HT1080 (cell line): ENCODE measurements at places on chromosomes 13 and 19. TPM values are rescaled to one million over a fixed set of nuclear protein-coding genes. Genes with fewer than 3 reads are reported as not detected.

SMAD9 gene
- 2.1 and 2.8 TPM in 2 replicates for total RNA-seq

NXNL1 gene
- total RNA-seq: not detected in 2 replicates

DNA sequence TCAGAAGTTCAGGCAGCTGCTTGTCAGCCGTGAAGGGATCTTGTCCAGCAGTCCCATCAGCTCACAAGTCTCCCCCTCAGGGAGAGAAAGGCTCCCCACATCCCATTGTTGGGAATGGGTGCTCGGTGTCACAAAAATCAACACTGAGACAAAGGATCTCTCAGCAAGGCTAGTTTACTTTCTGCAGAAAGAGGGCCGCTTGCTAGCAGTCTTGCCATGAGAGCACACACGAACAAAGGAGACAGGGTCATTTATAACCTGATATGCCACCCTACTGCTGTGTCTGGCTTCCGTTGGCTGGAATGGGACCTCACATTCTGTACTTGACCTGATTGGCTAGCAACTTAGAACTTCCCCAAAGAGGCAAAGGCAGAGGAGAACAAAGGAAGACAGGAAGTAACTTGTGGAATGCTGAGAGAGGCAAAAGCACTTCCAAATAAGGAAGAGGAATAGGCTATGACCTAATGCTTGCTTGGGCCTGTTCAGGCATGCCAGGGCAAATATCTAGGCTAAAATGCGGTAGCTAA lies 8.7 kb upstream of the IGFL3 start:
- DNase-seq: peak; percentile 99

- no peak for DNase-seq
These were observed 9.9 kb downstream of the FCHO1 start for GRCh38 chr19:17761148-17761547.

DNA sequence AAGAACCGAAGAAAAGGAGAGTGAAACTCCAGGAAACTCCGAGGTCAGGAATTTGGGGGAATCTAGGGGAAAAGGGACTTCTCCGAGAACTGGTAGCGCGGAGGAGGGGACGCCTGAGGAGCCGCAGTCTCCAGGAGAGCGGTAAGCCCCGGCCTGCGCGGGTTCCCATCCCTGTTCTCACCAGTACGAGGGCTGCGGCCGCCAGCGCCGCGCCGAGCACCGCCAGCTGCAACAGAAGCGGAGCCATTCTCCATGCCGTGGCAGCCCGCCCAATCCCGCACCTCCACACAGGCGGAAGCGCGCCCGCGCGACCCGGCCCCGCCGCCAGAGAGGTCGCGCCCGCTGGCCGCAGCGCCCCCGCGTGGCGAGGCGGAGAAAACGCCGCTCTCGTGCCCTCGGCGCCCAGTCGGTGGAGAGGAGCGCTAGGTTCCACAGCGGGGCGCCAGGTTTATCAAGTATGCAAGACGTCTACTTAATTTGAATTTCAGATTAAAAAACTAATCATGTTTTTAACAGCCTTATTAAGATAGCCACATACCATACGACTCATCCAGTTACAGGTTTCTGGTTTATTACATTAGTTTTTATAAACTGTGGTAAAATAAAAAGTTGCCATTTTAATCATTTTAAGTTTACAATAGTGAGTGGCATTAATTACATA lies at the start of gene ALG5:
ALG5 (minus strand) TSS at position 287 of the 661 bp plus-strand sequence; CDS start at position 247, 40 bp downstream.
- DNase-seq: peak; percentile 87

PTPRH gene
- total RNA-seq: 0.39 TPM in 1 of 2 replicates, not detected in the other

DNA sequence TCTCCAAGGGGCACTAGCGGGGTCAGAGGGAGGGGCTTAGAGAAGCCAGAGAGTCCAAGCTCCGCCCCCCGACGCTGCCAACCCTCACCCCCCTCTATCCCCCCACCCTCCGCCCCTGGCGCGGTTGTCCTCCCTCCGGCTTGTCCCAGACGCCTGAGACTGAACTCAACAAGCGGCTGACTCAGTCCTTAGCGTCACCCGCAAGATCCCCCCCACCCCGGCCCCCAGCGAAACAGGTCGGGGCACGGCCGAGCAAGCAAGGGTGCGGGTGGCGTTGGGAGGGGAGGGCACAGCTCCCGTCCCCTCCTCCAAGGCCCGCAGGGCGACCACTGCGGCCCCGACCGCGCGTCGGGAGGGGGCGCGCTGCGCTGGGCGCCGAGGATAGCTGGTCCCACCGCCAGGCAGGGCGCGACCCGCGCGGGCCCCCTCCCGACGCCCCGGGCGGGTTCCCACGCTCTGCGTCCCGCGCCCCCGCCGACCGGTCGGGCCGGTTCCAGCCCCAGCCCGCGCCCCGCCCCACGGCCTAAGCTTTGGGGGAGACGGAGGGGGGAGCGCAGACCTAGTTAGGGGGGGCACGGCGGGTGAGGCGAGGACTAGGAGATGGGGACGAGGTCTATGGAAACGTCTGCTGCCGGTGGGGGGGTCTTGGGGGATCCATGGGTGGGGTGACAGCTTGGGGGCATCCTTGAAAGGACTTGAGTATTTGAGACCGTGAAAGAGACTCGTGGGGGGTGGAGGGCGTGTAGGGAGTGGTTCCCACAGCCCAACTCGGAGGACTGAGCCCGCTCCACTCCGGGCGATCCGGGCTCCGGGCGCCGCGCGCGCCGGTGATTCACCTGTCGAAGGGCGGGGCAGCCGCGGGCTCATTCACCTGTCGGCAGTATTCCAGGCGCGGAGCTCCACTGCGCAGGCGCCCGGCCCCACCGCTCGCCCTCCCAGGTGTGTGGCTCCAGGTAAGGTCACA lies 5.1 kb downstream of the NOTCH3 start:
- DNase-seq: no peak

CPAMD8 gene
- not detected in 2 replicates for total RNA-seq

DNA sequence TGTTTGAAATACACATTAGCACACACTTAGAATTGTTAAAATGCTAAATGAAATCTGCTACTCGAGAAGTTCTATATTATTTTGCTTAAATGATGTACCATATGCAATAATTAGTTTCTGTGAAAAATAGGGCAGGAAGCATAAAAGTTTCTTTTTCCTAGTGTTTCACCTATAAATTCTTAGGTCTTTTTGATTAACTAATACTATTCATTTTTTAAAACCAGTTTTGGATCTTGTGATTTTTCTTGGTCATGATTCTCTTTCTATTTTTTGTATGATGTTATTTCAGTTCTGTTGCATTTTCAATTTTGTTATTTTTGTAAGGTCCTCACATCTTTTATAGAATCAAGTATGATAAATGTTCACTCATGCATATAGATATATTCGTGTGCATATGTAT lies 66.1 kb downstream of the URI1 start:
- DNase-seq: no peak

DNA sequence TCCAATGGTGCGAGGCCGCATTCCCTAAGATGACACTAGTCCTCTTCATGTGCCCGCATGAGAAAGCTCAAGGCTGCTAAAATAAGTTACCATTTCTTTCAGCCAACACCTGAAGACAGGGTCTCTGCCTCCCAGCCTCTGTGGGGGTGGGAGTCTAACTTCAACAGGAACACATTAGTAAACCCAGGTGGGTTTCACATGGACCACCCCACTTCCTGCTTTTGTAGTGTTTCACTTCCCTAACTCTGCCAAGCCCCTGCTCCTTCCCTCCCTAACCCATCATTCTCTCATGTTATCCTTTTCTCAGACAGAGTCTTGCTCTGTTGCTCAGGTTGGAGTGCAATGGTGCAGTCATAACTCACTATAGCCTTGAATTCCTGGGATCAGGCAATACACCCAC lies 783.6 kb downstream of the UQCRFS1 start:
- no peak for DNase-seq

SHC2 gene
- 0.03 TPM in 1 of 2 replicates, not detected in the other for total RNA-seq
